ENCODE measurements at places on chromosomes 6 and 20.

DNA sequence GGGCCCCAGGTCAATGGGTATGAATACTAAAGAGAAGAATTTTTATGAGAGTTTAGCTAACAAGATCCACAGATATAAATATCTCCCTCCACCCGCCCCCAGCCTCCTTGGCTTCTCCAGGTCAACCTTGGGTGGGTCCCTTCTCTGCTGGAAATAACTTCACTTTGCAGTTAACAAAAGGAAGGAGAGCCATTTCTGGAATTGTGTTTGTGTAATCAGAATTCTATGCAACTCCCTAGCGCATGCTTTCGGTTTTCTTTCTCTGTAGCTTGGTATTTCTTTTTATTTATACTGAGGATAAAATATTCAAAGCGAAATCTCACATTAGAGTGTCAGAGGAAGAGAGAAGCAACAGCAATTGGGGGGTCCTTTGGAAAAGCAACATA is 27.1 kb downstream of the RIPOR2 start:
- no peak for DNase-seq

DNA sequence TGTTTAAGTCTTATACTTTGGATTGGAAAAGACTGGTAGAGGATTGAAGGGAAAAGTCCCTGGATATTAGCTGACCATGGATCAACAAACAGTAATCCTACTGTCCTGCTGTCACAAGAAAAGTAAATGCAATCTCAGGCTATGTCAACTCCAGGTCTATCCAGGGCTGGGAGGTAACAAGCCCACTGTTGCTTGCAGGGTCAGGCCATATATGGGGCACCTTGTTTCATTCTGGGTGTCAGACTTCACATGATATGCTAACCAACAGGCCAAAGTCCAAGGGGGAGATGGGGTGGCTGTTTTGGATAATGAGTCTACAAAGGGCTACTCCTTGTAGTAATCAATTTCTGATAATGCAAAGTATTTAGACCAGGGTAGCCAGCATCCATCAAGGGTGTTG is 30.7 kb downstream of the KCNK5 start:
- no peak for DNase-seq

- no peak for DNase-seq
Observed at GRCh38 chr20:1711266-1711665, 53.7 kb upstream of the SIRPG start.

GRCh38 chr6:13334953-13335352 is 6.6 kb upstream of the TBC1D7 start:
- DNase-seq, result no peak

DNA sequence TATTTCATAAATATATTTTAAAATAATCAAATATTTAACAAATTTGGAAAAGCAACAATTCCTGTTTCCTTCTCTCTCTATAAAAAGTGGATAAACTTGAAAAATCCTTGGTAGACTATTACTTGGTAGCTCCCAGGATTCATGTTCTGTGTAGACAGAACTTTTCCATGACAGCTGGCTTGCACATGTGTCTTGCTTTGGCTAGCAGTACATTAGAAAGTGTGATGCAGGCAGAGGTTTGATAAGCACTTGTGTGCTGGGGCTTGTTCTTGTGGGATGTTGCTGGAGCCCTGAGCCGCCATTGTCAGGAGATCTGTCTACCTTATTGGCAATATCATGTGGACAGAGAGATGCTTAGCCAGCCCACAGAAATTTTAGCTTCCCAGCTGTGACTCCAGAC is 327.2 kb downstream of the CDKAL1 start:
- no peak for DNase-seq

- DNase-seq, result no peak
Observed at GRCh38 chr6:167143041-167143440, 14.7 kb downstream of the GPR31 start.

- DNase-seq, result no peak
Observed at GRCh38 chr6:2220154-2220553, 25.3 kb downstream of the GMDS start.

GRCh38 chr6:106829451-106829850 is 145.1 kb downstream of the CD24 start:
- DNase-seq, result no peak

- no peak for DNase-seq
Observed at GRCh38 chr6:44157152-44157521, 1.5 kb upstream of the CAPN11 start.

DNA sequence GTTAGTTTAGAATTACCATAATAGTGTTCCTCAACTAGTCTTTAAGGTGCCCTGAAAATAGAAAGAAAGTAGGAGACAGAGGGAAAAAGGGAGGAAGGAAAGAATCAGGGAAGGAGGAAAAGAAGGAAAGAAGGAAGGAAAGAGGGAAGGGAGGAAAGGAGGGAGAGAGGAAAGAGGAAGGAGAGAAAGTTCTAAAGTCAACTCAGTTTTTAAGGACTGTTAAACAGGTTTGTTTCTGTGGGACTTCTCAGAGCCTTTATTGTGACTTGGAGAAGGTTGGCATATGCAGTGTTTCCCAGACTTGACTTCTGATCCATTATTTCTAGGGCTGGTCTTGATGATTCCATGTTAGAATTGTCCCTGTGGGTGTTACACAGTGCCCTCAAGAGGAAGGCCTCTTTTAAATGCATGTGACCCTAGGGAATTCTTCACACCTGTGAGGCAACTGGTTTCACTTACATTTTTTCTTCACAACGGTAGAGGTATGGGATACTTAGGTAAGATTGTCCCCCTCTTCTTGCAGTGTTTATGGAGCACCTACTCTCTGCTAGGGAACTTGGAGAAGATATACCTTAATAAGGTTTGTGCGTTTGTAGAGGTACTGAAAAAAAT is 132.7 kb upstream of the GMDS start:
- no peak for DNase-seq

- no peak for DNase-seq
Observed at GRCh38 chr20:1296922-1297321, 30.8 kb downstream of the SNPH start.

DNA sequence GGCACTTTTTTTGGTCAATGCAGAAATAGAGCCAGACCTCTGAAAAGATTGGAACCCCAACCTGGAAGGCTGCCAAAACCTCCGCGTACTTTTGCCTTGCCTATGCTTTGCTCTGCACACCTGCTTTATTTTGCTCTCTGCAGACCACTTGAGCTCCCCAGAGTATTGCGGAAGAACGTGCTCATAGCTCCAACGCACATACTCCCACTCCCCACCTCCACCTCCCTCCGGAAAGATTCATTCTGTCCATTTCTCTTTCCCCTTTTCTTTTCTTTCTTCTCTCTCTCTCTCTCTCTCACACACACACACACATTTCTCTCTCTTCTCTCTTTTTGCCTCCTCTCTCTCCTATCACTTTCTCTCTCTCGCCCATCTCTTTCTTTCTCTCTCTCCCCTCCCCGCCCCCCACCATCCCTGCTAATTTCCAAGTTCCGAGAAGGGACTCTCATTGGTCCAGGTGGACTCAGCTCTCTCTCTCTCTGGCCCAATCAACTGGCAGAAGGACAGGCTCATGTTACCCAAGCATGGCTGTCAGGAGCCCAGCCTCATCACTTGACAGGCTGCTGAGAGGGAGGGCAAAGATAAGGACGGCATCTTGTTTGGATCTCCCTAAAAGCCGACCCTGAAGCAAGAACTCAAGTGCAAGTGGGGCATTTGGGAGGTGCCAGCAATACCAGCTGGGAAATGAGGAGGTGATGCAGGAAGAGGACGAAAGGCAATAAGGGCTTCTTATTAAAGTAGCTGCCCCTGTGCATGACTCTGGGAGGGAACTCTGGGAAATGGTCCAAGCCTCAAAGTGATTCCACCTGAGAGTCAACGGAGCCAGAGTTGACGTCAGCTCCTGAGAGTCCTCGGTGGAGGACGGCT is 246.1 kb downstream of the LY86 start:
- DNase-seq, result no peak

- DNase-seq, result no peak
Observed at GRCh38 chr6:21332077-21332476, 261.5 kb upstream of the SOX4 start.

GRCh38 chr20:50379049-50379990 is 130.9 kb upstream of the PTPN1 start:
- no peak for DNase-seq

DNA sequence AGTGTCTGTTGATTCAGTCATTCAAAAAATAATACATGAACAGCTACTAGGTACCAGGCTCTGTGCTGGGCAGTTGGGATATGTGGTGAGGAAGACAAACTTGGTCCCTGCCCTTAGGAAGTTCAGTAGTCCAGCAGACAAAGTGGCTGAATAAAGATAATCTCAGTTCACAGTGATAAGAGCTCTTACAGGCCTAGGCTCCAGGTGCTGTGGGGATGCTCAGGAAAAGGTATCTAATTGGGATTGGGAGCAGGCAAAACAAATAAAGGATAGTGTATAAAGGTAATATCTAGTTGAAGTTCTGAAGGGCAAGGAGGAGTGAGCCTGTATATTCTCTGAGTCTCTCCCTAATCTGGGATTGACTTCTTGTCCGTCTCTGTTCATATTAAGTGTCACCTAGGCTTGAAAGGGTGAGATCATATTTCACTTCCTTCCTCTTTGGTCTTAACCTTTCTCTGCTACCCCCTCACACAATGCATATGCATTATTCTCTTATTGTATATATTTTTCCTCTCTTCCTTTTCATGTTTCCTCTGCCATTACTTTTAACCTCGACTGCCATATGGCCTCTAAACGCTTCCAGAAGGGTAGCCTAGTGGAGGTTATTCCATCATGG is 13.5 kb downstream of the PTPN1 start:
- DNase-seq, result no peak

- DNase-seq, result no peak
Observed at GRCh38 chr20:56278196-56278595, 29.7 kb downstream of the MC3R start.

- no peak for DNase-seq
Observed at GRCh38 chr6:19039287-19039686, 652.1 kb downstream of the RNF144B start.

DNA sequence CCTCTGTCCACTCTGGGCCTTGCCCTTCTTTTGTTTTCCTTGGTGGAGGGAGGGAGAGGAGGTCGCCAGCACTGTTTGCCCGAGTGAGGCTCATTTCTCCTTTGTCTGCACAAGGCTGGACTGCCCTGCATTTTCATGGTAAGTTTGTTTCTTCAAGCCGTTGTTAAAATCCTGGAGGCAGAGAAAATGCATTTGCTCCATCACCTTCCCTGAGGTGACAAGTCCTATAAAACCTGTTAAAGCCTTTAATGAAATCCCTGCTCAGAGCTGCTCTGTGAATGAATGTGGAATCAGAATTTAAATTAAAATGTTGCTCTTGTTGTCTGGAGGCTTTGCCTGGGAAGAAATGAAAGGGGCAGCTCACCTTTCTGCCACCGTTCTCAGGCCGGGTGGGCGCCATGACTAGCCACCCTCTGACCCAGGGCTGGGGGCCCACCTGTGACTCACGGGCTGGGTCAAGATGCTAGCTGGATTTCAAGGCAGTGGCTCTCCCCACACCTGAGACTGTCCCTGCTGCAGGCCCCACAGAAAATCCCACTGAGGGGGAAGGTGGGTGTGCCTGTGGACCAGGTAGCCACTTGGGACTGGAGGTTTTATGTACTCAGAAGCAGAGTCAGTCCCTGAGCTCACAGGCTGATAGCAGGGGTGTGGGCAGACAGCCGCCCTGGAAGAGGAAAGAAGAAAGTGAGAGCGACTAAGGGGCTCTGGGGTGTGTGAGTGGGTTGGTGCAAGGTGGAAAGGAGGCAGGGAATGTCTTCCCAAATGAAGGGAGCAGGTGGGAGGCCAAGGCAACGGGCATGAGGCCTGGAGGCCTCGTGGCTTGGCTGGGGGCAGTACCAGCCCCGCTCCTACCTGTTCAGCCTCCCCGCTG is 24.0 kb upstream of the MYT1 start:
- no peak for DNase-seq

GRCh38 chr6:72559067-72559466 is 62.8 kb upstream of the KCNQ5 start:
- no peak for DNase-seq

DNA sequence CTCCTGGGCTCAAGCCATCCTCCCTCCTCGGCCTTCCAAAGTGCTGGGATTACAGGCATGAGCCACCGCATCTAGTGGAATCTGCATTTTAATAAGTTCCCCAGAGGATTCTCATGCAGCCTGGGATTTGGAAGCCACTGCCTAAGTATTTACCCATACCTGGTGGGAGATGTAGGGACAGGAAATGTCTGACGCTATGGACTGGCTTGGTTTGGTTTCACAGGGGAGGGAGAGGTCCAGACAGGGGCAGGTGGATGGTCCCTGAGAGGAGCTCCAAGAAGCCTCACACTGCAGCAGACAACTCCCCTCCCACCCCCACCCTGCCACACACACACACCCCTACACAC is 4.4 kb downstream of the VSTM2L start:
- DNase-seq, result no peak

- no peak for DNase-seq
Observed at GRCh38 chr6:151850479-151851003, 43.1 kb downstream of the ESR1 start.

- no peak for DNase-seq
Observed at GRCh38 chr6:114342826-114343781, at the start of gene HS3ST5. Gene HS3ST5 (minus strand): TSS chr6:114343023. CDS start chr6:114062845, 280,178 bp downstream.

DNA sequence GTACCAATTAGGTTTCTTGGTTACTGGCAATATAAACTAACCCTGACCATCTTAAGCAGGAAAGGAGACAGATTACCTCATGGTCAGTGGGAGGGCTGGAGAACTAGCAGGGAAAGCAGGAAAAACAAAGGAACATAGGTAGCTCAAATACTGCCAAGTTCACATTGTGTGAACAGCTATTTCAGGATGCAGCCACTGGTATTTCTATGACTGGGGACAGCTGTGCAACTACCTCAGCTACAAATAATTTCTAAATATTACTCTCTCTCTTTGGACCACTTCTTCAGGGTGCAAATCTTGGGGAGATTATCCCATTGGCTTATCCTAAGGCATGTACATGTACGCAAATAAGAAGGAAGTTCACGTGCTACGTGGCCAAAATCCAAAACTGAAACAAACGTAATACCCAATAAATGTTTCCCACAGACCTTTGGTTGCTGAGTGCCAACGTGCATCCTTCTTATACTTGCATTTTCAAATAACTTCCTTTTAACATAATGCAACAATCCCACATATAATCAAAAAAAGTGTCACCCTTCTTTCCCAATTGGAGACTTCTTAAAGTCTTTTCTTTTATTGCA is 180.9 kb downstream of the PHF3 start:
- DNase-seq, result no peak

GRCh38 chr6:110409794-110410193 is 5.6 kb downstream of the DDO start:
- DNase-seq, result no peak

DNA sequence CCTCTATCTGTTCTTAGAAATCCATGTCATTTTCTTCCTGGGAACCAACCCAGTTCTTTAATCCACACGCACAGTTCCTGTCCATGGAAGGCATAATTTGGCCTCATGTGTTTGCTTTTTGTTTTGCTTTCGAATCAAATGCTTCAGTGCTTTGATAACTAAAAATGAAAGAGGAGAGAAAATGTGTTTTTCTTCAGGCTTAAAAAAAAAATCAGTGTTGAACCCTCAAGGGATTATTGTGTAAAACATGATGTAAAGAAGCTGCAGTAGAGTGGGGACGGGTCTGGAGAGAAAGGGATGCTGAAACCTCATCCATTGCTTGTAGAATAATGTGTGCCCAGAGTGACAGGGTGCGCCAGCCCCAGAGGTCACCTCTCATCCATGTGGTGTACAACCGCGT is 197.5 kb upstream of the JARID2 start:
- no peak for DNase-seq

Data from iPS DF 6.9 (cell line).